ENCODE measurements at places on chromosomes 12 and 14.

- DNase-seq: no peak
These were observed 509.6 kb downstream of the MED13L start for GRCh38 chr12:115767916-115768315.

DNA sequence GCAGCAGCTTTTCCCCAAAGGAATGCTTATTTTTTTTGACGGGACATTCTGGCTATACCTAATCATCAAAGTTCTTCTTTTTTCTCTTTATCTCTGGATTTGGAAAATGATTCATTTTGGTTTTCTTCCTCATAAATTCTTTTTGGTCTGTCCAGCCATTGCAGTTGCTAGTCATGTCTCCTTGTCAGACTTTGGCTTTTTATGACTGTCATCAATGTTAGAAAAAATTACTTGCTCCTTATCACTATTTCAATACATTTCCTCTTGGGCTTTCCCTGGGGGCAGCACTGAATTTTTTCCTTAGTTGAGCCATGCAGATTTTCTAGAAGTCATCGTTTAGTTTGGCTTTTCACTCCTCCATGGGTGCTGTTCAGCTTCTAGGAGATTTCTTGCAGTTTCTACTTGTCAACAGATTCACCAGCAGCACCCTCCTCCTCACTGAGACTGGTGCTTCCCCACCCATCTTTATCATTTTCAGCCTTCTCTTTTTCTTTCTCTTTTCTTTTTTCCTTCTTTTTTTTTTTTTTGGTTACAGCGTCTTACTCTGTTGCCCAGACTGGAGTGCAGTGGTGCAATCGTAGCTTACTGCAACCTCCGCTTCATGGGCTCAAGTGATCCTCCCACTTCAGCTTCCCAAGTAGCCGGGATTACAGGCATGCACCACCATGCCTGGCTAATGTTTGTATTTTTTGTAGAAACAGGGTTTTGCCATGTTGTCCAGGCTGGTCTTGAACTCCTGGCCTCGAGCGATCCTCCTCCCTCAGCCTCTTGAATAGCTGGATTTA, 5.2 kb downstream of the ADIPOR2 start:
- no peak for DNase-seq

- no peak for DNase-seq
These were observed 406.3 kb upstream of the FAR2 start for GRCh38 chr12:28742791-28743190.

GRCh38 chr14:26444822-26445221, 153.0 kb downstream of the NOVA1 start:
- DNase-seq: peak; percentile 4

GRCh38 chr12:82708061-82708879, 21.6 kb downstream of the TMTC2 start:
- DNase-seq: no peak

DNA sequence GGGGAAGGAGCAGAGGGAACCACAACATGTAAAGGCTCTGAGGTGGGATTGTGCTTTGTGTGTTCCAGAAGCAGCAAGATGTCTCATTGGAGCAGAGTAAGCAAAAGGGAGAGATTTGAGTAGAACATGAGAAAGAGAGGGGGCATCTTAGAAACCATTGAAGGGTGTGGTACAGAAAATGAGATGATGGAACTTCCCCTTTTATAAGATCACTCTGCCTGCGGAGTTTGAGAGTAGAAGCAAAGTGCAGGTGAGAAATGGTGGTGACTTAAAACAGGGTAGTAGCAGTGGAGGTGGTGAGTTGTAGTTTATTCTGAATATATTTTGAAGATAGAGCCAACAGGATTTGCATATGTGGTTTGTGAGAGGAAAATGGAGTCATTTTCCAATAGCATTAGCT, 56.0 kb downstream of the FBXO34 start:
- no peak for DNase-seq

DNA sequence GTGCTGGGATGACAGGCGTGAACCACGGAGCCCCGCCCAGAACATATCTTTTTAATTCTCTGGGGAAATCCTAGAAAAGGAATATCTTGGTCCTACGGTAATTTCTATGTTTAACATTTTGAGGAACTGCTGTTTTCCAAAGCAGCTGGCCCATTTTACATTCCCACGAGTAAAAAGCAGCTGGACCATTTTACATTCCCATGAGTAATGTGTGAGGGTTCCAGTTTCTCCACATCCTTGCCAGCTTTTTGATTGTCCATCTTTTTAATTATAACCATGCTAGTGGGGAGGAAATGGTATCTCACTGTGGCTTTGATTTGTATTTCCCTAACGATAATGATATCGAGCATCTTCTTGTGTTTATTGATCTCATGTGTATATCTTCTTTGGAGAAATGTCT, 4.4 kb upstream of the P2RX4 start:
- no peak for DNase-seq

DNA sequence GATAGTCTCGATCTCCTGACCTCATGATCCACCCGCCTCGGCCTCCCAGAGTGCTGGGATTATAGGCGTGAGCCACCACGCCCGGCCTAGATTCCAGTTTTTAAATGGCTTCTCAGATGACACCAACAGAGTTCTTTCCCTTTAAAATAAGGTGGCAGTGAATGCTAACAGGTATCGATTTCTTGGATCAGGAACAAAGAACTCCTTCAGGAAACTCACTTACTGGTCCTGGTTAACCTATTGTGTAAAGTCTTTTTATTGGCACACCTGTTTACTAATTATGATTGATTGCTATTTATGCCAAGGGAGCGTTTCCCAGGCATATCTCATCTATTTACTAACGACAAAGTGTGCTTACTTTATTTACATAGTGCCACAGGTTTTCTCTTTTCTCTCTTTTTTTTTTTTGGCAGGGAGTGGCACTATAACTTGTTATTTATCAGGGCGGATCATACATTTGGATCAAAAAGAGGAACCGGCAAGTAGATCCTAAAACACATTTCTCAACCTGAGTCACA, 89.7 kb downstream of the GLT1D1 start:
- DNase-seq: no peak

DNA sequence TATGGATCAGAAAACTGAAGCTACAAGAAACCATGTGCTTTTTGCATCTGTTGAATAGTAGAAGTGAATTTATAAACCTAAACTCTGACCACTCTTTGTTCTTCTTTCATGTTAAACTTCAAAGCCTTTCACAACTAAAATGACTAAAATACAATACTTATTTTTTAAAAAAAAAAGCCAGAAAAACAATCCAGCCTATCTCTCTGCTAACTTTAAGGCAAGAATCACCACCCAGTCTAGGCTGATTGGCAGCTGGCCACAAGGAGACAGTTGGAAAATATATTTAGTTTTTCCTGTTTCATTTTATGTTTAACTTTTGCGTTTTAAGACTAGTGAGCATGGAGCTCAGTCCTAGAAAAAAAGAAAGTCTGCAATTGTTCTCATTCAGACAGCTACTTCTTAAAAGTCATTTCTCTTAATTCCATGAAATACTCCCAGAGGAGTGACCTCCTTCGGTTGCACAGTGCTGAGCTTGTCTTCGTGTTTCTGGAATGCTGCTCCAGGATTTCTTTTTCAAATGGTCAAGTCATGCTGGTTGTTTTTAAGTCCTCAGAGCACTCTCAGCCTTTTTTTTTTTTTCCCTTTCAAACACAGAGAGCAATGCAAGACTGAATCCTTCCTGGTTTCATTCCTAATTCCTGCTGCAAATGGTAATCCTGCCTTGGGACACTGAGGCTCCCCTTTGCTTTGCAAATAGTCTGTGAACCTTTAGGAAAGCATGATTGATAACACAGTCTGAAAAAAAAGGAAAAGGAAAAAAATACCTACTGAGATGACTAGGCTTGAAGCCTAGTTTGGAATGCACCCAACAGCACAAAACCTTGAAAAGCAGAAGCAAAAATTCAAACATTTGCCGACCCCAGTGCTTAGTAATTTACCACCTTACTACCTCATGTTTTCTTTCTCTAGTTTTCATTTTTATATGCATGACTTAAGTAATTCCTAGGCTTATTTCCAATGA, 233.3 kb upstream of the DAAM1 start:
- no peak for DNase-seq

DNA sequence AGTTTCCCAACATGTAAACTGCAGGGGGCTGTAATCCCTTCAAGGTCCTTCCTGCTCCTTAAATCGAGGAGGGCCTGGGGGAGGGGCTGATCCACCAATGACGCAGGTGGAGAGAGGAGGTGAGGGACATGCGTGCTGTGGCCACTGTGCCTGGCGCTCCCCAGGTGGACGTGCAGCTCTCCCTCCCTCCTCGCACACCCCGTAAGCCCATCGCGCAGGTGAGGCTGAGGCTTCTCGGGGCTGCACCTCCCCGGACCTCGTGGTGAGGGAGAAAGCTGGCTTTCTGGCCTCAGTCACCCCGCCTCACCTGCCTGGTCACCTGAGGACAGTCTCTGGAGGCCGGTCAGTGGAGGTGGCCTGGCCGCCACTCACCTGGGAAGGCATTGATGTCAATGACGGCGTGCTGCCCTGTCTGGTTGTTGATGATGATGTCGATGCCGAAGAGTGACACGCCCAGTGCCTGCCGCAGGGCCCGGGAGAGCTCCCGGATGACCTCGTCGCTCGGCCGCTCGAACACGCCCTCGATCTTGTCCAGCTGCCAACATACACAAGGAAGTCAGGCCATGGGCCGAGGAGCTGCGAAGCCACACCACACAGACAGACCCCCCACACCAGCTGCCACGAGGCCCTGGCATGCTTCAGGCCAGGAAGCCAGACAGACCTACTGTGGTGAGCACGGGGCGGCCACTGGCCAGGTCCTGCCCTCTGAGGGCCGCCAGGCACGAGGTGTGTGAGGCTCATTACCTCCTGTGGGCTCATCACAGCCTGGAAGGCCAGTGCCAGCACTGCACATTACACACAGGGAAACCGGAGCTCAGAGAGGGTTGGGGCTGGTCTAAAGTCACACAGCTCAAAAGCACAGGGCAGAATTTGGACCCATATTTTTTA, 23.3 kb downstream of the CHGA start:
- DNase-seq: no peak

- no peak for DNase-seq
These were observed 826 bp downstream of the ZNF705A start for GRCh38 chr12:8157484-8158198.

GRCh38 chr12:117853600-117853999, 115.2 kb downstream of the KSR2 start:
- DNase-seq: no peak

DNA sequence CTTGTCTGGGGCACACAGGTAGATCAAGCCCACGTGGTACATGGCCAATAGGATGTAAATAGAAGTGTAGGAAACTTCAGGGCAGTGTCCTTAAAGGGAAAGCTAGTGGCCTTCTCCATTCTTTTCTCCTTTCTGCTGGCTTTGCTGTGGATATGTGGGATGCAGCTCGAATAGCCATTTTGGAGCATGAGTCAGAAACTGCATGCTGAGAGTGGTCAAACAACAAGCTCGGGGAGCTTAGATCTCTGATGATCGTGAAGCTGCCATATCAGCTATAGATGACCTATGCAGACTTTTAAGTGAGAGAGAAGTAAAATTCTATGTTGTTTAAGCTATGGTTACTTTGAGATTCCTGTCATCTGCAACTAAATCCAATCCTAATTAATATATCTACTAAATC, 241.3 kb upstream of the DAAM1 start:
- DNase-seq: no peak

- no peak for DNase-seq
These were observed 216.6 kb downstream of the RAD51B start for GRCh38 chr14:68036202-68036601.

- DNase-seq: no peak
These were observed 28.4 kb downstream of the SLC6A12 start for GRCh38 chr12:185576-185955.

DNA sequence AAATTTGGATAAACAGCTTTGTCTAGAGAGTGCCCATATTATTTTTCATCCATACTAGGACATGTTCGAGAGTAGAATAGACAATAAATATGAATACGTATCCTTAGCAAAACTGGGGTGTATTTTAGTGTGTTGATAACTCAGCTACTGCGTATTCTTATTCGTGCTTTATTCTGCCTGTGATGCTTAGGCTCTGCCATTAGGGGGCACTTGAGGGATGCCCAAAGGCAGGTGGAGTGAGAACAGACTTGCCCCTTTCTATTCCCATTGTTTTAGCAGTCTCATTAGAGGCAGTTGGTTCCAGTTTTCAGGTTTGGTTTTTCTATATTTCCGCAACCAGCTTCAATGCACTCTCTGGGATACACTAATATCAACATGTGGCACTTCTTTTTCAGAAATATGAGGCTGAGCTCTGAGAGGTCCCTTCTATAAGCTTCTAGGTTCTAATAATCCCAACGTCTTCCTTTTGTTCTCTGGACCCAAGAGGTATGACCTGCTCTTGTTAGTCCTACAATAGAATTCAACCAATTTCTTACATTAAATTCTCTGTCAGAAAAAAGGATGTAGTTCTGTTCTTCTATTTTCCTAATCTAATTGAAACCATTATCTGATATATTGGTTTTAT, 985.7 kb upstream of the FBXO33 start:
- DNase-seq: peak; percentile 7

GRCh38 chr12:42482041-42482747, 107.4 kb downstream of the PRICKLE1 start:
- no peak for DNase-seq

GRCh38 chr12:3998397-3998796, 125.2 kb upstream of the PARP11 start:
- no peak for DNase-seq

DNA sequence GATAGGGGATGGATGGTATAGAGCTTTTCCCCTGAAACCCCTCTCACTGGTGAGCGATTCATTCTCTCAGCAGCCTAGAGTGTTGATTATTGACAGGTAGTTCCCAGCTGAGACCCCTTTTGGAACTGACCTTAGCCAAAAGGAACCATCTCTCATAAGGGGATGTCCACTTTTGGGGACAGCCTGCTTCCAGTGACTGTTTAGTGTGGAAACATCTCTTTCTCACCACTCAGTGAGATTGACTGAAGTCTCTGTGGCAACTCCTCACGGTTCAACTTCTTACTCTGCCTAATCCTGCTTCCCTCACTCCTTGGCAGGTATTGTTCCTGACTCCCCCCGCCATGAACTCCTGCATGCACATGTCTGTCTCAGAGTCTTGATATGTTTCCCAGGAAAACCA, 529.2 kb upstream of the ATP2B1 start:
- DNase-seq: no peak

- DNase-seq: no peak
These were observed 29.4 kb upstream of the ETFBKMT start for GRCh38 chr12:31629756-31630732.

DNA sequence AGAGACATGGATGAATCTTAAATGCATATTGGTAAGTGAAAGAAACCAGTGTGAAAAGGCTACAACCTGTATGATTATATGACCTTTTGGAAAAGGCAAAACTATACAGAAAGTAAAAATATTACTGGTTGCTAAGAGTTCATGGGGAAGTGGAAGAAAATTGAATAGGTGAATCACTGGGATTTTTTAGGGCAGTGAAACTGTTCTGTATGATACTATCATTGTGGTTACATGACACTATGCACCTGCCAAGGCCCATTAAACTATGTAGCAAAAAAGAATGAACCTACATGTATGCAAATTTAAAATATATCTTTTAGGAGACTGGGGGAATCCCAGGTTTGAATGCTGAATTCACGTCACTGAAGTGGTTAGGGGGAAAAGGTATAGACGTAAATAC, 12.6 kb upstream of the OR8S1 start:
- no peak for DNase-seq

GRCh38 chr14:71652368-71652767, 279.9 kb upstream of the RGS6 start:
- no peak for DNase-seq

GRCh38 chr12:63869656-63870055, 25.2 kb downstream of the SRGAP1 start:
- DNase-seq: no peak
